ENCODE measurements at places on chromosomes 5 and 9.

- no peak for DNase-seq
Observed at GRCh38 chr5:140806834-140807775, at the start of gene PCDHA4. Gene PCDHA4, plus strand, starts transcription at chr5:140807068.

- DNase-seq = no peak
Observed at GRCh38 chr5:122480146-122480545, 168.1 kb downstream of the SNCAIP start.

GRCh38 chr5:40679913-40680681, at the start of gene PTGER4:
Gene PTGER4, plus strand, starts transcription at chr5:40679915. Its CDS starts 1,079 bp downstream, at chr5:40680994.
- peak; percentile 10 for DNase-seq

DNA sequence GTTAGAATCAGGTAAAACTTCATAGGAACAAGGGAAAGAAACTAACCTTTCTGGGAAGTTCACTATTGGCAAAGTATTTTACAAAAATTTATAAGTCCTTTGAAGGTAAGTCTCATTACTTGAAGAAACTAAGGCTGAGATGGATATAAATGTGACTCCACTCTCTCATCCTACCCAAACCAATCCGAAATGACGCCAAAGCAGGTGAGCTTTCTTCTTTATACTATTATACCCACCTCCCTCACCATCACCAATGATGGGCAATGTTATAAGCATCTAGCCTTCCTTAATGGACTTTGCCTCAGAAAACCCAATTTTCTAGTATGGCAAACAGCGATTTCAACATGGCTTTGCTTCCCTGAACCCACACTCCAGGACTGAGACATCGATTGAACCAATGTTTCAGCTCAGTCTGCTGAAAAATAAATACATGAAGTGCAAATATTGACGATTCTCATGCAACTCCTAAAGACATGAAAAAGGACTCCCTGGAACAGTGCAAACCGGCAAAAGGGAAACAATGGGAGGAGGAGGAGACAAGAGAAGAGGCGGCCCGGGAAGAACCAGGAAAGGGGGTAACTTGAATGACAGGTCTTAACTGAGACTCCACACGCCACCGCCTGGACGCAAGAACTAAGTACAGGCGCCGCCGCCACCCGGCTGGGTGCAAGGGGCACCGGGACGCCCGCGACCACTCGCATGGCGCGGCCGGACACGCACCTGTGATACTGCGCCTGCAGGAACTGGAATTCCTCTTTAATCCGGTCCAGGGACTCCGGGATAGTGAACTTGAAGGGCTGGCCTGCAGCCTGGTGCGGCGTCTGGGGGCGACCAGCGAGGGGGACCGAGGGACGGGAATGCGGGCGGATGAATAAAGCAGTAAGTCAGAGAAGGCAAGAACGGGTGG, 2.5 kb downstream of the TLE1 start:
- DNase-seq = peak; percentile 23

- no peak for DNase-seq
Observed at GRCh38 chr5:179258922-179259730, 86.1 kb downstream of the ADAMTS2 start.

DNA sequence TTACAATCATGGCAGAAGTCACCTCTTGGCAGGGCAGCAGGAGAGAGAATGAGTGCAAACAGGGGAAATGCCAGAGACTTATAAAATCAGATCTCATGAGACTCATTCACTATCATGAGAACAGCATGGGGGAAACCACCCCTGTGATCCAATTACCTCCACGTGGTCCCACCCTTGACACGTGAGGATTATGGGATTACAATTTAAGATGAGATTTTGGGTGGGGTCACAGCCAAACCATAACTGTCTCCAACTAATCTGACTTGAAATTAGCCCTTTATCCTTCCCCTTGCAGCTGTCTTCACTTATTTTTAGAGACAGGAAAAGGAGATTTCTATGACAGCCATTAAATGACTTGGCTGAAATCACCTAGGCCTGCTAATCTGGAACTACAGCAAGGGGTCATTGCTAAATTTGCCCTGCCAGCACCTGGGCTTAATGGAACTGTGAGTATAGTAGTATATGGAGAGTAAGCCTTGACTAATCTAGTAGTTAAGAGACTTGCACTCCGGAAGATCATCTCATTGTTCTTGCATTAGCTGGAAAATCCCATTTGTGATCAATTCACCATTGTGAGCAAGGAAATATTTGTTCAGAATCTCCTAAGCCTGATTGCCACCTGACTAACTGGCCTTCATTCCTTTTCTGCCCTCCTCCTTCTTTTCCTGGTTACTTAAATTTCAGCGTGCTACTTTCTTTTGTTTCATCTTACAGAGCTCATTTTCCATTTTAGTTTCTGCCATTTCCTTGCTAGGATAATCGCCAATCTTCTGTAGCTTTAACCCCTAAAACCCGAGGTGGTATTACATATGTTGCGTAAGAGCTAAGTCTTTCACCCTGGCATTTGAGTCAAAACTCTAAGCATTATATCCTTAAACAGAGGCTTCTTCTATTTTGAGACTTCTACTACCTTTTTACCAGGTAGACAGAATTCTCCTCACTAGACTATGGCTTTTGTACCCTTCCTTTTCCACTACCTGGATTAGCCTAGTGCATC, 65.3 kb upstream of the RUSC2 start:
- no peak for DNase-seq

GRCh38 chr5:172559004-172559932, 81.8 kb upstream of the NEURL1B start:
- DNase-seq = no peak

- DNase-seq = no peak
Observed at GRCh38 chr5:33230467-33231078, 210.2 kb upstream of the TARS1 start.

DNA sequence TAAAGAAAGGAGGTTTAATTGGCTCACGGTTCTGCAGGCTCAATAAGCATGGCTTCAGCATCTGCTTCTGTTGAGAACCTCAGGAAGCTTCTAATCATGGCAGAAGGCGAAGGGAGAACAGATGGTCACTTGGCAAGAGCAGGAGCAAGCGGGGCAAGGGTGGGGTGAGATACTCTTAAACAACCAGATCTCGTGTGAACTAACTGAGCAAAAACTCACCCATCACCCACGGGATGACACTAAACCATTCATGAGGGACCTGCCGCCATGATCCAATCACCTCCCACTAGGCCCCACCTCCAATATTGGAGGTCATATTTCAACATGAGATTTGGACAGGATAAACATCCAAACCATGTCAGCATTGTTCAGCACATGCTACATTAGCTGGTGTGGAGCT, 89.1 kb upstream of the HAND1 start:
- no peak for DNase-seq

DNA sequence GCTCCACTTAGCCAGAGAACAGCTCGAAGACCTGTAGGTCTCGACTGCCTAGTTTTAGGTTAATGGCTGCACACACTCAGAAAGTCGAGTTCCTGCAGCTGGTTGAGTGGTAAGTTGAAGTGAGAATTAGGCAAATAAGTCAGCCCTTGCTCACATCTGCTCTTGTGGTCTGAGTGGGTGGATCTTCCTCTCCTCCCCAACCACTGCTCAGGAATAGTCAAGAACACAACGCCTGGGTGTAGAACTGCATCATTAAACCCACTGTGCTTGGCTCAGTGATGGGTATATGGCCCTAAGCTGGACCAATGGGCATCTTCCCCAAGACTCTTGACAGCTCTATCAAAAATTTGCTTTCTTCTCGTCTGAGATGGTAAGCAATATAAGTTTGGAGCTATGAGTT, 20.9 kb upstream of the ADAM19 start:
- DNase-seq = peak; percentile 9

DNA sequence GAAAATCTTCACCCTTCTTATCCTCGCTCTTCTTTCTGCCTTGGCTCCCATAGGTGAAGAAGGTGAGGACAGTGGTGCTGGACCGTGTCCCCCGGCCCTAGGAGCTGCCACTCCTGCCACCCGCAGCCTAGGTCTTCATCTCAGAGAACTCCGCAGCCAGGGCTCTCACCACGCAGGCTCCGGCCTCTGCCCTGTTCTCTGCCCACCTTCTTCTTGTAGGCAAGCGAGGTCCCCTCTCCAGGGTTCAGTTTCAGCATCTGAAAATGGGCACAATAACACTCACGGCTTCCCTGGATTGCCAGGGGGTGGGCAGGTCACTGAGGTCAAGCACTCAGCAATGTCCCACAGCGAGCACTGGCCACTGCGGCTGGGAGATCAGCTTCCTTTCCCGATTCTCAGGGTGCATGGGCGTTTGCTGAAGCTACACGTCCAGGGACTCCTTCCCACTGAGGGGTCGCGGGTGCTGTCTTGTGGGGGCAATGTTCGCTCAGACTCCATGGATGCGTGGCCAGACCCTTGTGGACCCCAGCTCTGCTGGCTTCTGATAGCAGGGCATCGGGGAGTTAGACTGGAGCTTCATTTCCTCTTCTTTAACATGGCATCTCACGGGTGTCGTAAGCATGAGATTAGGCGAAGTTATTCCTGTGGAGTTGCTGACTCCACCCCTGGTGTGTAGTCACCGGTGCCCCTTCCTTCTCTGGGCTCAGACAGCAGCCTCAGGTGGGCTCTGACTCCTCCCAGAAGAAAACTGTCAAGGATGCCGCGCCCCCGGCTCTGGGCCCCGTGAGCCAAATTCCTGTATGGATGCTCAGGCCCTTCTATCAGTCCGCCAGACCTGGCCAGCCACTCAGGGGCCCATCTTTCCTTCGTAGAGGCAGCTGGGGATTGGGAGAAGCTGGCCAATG, 145.1 kb upstream of the IRX2 start:
- no peak for DNase-seq

DNA sequence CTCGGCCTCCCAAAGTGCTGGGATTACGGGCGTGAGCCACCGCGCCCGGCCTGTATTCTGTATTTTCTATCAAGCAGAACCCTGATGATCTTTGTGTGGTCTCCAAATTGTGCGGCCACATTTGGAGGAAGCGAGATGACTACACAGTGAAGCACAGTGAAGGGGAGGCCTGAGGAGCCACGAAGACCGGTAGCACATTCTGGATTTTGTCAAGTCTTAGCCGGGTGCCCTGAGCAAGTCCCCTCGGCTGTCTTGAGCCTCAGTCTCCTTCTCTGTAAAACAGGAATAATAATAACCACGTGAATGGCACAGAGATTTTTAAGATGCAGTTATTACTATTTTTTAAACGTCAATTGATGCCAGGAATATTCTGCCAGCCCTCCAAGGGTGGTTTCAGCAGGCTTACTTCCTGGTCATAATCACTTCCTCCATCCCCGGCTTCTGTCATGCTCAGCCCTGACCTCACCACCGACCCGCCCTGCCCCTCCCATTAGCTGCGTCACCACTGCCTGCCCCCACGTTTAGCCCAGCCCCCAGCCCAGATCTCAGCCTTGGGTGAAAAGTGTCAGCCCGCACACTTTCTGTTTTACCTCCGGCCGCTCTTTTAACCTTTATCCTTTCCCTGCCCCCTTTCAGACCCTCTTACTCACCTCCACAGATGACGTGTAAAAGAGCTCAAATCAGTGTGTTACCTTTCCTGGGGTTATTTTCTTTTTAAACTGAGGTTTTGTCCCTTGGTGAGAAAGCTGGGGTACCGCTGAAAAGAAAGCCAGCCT, 27.0 kb upstream of the ERGIC1 start:
- no peak for DNase-seq

DNA sequence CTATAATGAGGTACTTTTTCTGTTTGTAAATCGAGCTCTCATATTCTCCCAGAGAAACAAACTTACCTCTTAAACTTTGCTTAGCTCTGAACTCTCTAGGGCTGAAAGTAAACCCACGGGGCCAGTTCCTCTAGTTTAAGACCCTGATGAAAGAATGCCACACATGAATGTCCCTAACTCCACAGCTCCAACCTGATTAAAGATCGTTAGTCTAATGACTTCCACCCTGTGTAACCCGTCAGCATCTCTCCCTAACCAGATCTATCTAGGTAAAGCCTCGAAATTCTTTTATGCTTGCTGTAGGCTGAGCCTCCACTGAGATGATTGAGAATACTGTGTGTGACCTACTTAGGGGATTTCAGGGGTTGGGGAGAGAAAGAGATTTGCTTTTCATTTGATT, 27.0 kb downstream of the ADRA1B start:
- no peak for DNase-seq

- DNase-seq = no peak
Observed at GRCh38 chr5:148635321-148636083, 18.8 kb downstream of the HTR4 start.

DNA sequence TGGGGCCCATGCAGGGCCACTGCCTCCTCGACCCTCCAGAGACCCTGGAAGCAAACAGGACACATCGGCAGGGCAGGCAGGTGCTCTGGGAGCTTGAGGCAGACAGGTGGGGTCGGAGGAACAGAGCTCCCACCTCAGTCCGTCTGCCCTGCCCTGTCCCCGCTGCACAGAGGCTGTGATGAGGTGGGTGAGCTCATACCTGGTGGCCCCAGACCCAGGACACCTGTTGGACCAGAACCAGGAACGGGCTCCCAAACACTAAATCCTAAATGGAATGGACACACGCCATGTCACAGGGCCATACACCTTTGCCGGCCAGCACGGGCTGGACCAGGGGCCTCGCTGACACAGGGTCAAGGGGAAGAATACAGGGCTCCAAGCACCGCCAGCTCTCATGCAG, 5.5 kb downstream of the SOHLH1 start:
- no peak for DNase-seq

Measured in HL-60 (cell line).